NCI-H146 (cell line): ENCODE measurements at places on chromosomes 13 and 19.

- no peak for DNase-seq
These were observed 454.9 kb downstream of the FOXO1 start for GRCh38 chr13:40211586-40211968.

- peak; percentile 14 for DNase-seq
These were observed 6.7 kb upstream of the GPR183 start for GRCh38 chr13:99313941-99314340.

DNA sequence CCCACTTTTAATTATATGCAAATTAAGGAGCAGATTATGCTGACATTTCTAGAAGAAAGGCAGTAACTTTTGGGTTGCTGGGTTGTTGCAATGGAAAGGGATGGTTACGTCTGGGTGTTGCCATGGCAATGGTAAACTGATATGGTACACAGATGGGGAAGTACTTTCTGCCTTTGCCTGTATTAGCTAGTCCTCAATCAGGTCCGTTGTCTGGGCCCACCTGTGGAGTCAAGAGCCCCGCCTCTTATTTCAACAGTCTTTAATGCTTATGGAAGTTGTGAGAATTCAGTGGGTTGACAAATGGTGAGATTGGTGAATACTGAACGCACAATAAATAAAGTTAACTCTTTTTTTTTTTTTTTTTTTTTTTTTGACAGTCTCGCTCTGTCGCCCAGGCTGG, 30.6 kb upstream of the DPP9 start:
- DNase-seq, result peak; percentile 12

- no peak for DNase-seq
These were observed 615.1 kb downstream of the EFNB2 start for GRCh38 chr13:105920370-105920769.

- DNase-seq, result no peak
These were observed 101.6 kb downstream of the RAP2A start for GRCh38 chr13:97535614-97536013.

DNA sequence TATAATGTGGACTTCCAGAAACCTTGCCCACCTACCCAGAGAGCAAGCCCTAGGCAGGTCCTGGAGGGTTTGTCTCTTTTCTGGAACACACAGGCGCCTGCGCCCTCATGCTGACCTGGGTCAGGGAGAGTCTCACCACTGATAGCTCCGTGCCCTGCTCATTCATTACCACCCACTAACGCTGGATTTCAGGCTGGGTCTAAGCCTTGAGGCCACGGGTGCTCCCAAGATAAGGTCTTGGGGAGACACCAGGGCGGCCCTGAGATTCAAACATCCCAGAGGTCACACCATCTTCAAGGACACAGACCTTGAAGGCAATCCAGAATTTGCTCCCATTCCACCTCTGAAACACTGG, 5.1 kb downstream of the S1PR2 start:
- no peak for DNase-seq

DNA sequence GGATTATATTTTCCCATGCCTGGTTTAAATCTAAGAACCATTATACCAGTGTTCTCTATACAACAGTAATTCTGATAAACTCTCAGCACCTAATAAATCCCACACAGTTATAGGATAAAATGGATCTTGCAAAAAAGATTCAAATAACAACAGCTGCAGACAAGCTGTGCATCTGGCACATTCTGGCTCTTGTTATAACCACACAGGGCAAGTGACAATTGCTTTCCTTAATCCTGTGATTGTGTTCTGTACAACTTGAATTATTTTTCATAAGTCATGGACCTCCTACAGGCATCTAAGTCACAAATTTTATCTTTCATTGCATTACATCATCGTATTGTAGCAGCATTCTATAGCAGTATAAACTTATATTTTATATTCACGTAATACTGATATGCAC, 948.3 kb downstream of the SLITRK1 start:
- no peak for DNase-seq
